Occipital lobe (tissue), 3 donors: ENCODE measurements at places on chromosomes 4 and X. TPM values are rescaled to one million over a fixed set of nuclear protein-coding genes. Genes with fewer than 3 reads are reported as not detected.

CWH43 gene
- total RNA-seq, result not detected

SLC6A14 gene
- not detected for total RNA-seq

TMEM156 gene
- total RNA-seq, result 0.31 TPM

GYPB gene
- 3.4 TPM for total RNA-seq

GTPBP6 gene
- total RNA-seq, result 15.0 TPM

PPEF2 gene
- total RNA-seq, result not detected

PPEF1 gene
- 44.5 TPM for total RNA-seq

DMP1 gene
- 0.16 TPM for total RNA-seq

XAGE1A gene
- not detected for total RNA-seq

CXCL10 gene
- 0.78 TPM for total RNA-seq

NUDT9 gene
- total RNA-seq, result 20.9 TPM

GLOD5 gene
- total RNA-seq, result not detected

WAS gene
- total RNA-seq, result 0.16 TPM
